ENCODE measurements at places on chromosomes 1 and 21.

DNA sequence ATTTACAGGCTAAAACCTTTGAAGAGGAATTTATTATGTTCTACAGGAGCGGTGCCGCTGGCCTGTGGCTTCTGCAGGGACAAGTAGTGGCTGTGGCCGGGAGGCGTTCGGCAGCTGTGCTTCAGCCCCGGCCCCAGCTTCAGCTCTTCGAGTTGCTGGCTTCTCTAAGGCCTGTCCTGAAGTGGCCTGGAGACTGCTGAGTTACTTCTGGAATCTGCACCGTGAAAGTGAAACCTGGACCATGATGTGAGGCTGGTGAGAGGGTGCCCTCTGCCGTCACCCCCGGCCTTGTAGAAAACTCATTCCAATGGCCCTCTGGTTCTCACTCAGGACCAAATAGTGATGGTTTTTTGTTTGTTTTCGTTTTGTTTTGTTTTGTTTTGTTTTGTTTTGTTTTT is 48.1 kb downstream of the PRKCZ start:
- no peak for DNase-seq

DNA sequence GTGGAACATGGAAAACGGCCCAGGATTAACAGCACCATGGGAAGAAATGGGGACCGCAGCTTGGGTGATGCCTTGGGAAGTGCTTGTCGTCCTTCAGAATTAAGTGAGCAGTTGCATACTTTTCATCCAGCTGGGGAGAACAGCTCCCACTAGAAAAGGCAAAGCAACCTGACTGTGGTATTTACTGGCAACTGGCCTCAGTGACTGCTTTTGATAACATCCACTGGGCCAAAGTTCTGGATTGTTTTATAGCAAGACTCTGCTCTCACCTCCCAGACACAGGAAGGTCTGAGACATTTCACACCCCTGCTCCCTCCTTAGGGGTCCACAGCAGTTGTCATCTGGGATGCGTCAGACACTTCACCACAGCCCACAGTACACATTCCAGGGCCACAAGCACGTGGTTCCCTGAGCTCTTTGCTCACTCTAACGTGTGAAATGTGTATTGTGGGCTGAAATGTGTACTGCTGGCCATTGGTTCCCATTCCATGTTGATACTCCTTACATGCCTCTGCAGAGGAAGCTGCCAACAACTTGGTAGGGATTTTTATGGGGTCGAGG is 6.6 kb downstream of the PAPPA2 start:
- no peak for DNase-seq

- DNase-seq, result no peak
Measured at GRCh38 chr1:37363535-37363934, 110.8 kb upstream of the ZC3H12A start.

DNA sequence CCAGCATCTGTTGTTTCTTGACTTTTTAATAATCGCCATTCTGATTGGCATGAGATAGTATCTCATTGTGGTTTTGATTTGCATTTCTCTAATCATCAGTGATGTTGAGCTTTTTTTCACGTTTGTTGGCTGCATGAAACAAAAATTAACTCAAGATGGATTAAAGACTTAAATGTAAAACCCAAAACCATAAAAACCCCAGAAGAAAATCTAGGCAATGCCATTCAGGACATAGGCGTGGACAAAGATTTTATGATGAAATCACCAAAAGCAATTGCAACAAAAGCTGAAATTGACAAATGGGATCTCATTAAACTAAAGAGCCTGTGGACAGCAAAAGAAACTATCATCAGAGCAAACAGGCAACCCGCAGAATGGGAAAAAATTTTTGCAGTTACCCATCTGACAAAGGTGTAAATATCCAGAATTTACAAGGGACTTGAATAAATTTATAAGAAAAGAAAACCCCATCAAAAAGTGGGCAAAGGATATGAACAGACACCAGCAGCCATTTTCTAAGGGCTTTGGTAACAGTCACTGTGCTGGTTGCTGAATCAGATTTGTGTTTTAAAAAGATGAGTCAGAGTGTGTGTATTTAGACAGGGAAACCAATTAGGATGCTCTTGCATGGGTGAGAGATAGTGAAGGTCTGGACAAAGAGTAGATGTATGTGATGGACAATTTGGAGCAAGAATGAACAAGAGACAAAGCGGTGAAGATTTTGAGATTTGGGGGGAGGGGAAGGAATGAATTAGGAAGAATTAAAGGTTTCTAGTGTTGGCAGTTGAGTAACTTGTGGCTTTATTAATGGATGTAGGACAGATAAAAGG is 110.7 kb downstream of the RYR2 start:
- no peak for DNase-seq

DNA sequence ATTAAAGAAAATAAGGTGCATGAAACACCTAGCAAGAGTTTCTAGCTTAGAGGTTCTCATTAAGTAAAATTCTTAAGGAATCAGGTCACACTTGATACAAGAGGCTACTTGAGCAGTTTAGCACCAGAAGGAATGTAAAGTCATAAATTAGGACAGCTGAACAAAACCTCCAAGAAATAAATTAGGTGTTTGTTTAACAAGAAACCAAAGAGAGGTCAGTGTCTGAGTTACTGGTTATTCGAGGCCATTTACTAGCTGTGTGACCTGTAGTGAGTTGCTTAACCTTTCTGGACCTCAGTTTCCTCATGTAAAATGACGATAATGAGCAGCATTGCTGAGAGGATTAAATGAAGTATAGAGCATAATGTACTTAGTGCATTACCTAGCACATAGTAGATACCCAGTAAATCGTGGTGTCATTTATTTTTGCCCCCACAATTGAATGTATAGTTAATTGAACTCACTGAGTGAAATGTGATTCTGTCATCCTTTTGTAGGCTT is 908 bp upstream of the ELK4 start:
- DNase-seq, result no peak

GRCh38 chr1:192763756-192764155 is 45.1 kb upstream of the RGS2 start:
- DNase-seq, result no peak

DNA sequence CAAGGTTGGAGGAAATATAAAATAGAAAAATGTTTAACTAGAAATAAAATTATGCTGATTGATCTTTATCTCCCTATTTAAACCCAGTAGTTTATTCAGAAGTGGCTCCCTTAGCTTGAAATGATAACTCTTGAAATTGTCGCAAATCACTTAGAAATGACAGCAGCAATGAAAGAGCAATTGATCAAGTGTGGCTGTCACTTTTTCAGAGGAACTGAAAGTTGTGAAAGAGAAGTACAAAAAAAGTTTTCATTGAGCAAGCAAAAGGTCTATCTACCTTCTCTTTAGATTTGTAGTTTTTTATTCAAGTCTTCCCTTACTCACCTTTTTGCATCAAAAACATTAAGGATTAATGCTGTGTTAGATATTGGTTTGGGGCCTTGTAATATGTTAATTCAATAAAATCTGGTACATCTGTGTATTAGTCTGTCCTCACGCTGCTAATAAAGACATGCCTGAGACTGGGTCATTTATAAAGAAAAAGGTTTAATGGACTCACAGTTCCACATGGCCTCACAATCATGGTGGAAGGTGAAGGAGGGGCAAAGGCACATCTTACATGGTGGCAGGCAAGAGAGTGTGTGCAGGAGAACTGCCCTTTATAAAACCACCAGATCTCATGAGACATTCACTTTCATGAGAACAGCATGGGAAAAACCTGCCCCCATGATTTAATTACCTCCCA is 48.3 kb downstream of the LRRC8C start:
- DNase-seq, result no peak

DNA sequence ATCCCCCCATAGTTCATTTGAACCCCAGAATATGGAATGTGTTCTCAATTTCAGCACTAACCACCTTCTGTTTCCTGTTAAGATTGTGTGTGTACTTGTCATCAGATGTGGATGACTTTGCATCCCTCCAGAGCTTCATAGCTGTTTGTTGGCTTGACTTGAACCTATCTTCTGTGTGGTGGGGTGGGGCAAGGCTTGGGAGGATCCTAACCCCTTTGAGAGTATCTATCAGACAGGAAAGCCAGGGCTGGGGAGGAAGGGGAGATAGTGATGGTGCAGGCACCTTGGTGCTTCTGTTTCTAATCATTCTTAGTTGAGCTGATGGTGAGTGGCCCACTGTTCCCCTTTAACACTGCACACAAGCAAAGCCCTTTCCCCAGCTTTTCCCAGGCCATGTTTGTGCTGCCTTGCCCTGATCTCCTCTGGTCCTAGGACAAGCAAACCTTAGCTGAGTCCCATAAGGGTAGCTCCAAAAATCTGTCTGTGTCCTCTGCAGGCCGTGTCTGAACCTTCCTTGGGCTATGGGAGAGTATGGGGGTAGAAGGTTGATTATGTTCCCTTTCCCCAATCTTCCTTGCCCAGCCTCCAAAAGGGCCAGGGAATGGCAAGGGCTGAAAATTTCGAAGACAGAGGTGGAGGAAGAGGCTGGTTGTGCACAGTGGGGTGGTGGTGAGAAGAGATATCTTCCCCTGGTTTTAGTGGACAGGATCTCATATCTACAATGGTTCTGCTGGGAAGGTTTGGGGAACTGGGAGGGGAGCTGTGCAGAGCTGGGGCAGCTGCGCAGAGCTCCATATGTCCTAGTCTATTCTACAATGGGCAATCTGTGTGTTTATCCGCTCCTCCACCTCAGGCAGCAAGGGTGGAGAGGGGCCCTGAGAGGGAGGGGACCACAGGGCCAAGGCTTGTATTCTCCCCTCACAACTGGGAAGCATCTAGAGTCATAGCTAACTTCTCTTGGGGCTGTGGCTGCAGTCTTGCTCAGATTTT is 1.4 kb downstream of the NHLH1 start:
- DNase-seq, result no peak

GRCh38 chr1:215219372-215219771 is 136.8 kb downstream of the KCNK2 start:
- DNase-seq, result no peak

DNA sequence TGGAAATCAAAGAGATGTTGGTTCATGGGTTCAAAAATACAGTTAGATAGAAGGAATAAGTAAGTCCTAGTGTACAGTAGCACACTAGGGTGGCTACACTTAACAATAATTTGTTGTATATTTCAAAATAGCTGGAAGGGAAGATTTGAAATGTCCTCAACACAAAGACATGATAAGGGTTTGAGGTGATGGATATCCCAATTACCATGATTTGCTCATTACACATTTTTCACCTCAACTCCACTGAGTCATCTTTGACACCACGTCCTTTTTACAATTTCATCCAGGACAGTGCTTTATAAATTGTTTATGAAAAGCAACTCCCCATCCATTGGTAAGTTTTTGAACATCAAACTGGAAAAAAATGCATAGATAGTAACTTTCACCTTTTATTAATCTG is 208.3 kb downstream of the ZC3H11B start:
- no peak for DNase-seq

DNA sequence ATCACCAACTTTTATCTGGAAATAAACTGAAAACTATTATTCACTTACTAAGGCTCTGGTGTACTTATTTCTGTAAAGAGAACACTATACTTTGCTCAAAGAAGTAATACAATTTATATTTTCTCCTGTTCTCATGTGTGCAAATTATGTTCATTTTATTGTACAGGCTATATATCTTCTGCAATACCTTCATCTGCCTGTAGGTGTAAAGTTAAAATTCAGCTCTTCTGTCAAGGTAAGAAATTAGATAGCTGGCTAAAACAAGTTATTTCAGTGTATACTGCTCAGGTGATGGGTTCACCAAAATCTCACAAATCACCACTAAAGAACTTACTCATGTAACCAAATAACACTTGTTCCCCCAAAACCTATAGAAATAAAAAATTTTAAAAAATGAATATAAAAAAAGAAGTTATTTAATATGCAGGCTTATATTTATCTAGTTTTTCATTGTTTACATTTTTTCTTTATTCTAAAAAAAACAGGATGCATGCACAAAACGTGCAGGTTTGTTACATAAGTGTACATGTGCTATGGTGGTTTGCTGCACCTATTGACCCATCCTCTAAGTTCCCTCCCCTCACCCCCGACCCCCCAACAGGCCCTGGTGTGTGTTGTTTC is 81.5 kb downstream of the PTGER3 start:
- DNase-seq, result no peak

- no peak for DNase-seq
Measured at GRCh38 chr21:44572959-44573583, 458 bp upstream of the KRTAP10-4 start.

GRCh38 chr1:11013160-11013531 is 692 bp downstream of the TARDBP start:
- DNase-seq, result no peak

GRCh38 chr1:202170726-202171125 is 10.3 kb upstream of the PTPN7 start:
- no peak for DNase-seq

DNA sequence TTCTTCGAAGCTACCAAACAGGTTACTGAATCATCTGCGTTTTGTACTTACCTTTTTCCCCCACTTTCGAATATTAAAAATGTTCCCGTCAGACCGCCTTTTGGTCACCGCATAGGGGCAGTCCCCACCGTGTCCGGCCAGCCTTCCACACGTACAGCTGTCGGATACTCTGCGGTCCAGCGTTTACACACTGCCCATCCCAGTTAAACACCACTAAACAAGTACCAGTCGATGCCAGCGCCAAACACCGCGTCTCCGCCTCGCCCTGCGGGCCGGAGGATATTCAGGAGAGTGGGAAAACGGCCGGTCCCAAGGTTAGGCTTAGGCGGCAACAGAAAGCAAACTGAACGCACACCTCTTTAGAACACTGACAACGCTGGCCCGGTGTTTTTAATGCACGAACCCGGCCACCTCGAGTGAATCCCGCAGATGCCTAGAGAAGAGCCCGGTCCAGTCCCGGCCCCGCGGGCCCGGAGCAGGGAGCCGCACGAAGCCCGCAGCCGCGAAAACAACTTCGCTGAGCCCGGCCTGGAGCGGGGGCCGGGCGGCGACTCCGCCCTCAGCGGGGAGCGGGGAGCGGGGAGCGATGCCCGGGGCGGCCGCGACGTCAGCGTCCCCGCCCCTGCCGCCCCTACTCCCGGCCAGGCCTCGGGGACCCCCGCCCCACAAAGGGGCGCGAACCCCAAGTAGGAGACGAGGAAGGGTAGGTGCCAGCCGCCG is 730 bp upstream of the PHF13 start:
- peak; percentile 37 for DNase-seq
